ENCODE measurements at places on chromosomes 4 and X. TPM values are rescaled to one million over a fixed set of nuclear protein-coding genes. Genes with fewer than 3 reads are reported as not detected.

- H3K4me1 ChIP-seq, result no peaks in the 10 kb centered on the region
- no peak overlapping the region for H3K4me3 ChIP-seq
- H3K27ac ChIP-seq, result no peak overlapping the region
These were observed 333.1 kb downstream of the MAPK10 start for GRCh38 chr4:86026720-86027119.

- no peak overlapping the region for H3K4me3 ChIP-seq
- peaks cover 16% of the 10 kb centered on the region for H3K27me3 ChIP-seq
- H3K27ac ChIP-seq, result no peak overlapping the region
These were observed 7.4 kb downstream of the COL25A1 start for GRCh38 chr4:109295081-109295480.

MAGED4 gene
- 0.47 TPM for total RNA-seq

RAB9A gene
- total RNA-seq, result 22.2 TPM

SYNPO2 gene
- 239 TPM for total RNA-seq

TMEM31 gene
- total RNA-seq, result not detected

MXRA5 gene
- total RNA-seq, result 2.0 TPM
